ENCODE measurements at places on chromosomes 1 and 21.

GRCh38 chr1:156508955-156509234 is 8.3 kb upstream of the MEF2D start:
- DNase-seq, result no peak

DNA sequence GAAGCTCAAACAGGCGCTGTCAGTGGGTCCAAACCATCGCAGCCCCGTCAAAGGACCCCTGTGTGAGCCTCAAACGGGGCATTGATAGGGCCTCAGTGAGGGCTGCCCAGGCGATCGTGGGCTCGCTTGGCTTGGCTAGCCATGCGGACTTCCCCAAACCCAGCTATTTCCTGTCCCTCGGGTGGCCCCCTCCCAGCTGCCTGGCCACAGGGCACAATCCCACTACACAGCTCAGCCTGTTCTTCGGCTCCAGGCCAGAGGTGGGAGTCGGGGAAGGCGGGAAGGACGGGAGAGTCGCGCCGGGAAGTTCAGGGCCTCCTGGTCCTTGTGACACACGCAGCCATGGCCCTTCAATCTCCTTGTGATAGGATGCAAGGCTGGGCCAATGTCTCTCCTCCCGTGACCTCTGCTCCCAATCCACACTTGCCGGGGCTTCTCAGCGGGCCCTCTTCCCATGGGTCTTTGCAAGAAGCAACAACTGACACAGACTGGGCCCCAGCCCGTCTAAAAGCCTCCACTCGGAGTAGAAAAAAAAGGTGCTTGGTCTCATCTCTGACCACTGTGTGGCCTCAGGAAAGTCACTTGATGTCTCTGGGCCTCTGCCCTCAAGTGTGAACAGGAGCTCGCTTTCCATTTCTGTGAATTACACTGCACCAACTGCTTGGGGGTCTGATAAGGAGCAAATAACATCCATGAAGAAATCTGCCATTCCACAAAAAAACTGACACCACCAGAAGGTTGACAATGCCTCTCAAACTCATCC is 7.1 kb upstream of the MATN1 start:
- no peak for DNase-seq

GRCh38 chr1:221776495-221777301 is 34.8 kb upstream of the DUSP10 start:
- DNase-seq, result no peak

DNA sequence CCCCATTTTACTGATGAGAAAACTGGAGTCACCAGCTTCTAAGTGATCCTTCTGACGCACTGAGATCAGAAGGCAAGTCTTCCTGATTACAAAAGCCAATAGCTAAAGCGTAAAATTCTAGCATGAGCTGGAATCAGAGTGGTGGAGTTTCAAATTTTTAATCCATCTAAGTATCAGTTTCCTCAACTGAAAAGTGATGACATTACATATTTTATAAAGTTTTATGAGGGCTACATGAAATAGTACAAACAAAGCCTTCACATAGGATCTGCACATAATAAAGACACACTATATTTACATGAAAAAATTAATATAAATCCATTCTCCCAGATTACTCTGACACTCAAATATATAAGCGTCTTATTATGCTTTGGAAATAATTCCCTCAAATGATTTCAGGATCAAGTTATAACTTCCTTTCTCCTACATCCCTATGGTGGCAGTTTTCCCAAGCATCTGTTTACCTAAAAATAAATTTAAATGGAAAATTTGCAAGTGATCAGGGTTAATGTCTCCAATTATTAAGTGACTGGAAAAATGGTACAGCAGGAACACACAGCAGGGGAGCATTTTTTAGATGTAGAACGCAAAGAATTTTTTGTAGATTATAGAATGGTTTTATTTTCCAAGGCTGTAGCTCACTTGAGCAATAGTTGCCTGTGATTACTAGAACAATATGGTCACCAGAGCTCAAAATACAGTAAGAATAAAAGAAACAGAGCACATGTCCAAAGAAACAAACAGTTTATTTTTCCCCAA is 490.4 kb upstream of the C1orf87 start:
- no peak for DNase-seq

DNA sequence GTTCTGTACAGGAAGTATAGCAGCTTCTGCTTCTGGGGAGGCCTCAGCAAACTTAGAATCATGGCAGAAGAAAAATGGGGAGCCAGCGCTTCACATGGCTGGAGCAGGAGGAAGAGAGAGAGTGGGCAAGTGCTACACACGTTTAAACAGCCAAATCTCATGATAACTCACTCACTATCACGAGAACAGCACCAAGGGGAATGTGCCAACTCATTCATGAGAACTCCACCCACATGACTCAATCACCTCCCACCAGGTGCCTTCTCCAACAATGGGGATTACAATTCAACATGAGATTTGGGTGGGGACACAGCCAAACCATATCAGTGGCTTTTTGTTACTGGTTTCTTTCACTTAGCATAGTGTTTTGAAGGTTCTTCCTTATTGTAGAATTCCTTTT is 138.6 kb downstream of the SYT14 start:
- DNase-seq, result no peak

DNA sequence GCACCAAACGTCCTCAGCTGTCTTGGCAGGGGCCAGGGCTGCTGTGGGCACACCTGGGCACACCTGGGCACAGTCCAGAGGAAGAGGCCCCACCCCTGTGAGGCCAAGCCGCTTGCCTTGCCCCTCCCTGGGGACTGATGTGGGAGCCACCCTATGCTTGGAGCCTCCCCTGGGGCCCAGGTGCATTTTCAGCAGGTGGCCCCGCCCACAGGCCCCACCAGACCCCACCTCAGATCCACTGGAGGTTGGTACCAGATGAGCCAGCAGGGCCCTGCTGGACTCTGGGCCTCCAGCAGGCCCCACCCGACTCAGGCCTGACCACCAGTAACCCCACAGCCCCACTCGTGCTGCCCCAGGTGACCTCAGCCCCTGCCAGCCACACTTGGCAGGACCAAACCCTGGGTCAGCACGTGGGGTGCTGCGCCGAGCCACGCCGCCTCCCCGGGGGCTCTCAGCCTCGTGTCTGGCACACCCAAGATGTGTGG is 8.8 kb downstream of the SLC19A1 start:
- no peak for DNase-seq

DNA sequence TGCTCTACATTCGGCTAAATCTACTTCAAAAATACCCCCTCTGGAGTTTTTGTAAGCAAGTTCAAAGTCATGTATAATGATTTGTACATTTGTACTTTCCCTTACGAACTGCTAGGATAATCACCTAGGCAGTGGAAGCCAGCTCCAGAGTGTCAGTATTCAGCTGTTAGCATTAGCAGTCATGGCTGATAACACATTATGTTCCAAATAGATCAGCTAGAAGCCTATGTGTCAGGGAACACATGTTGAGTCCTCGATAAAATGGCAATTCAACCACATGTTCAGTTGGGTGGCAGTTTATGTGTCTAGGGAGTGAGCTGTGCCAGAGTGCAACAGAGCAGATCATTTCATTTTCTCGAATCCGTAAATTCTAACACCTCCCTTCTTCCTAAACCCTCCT is 65.8 kb upstream of the KRTAP11-1 start:
- no peak for DNase-seq

- no peak for DNase-seq
Measured at GRCh38 chr1:202247837-202248795, 54.5 kb downstream of the LGR6 start.

DNA sequence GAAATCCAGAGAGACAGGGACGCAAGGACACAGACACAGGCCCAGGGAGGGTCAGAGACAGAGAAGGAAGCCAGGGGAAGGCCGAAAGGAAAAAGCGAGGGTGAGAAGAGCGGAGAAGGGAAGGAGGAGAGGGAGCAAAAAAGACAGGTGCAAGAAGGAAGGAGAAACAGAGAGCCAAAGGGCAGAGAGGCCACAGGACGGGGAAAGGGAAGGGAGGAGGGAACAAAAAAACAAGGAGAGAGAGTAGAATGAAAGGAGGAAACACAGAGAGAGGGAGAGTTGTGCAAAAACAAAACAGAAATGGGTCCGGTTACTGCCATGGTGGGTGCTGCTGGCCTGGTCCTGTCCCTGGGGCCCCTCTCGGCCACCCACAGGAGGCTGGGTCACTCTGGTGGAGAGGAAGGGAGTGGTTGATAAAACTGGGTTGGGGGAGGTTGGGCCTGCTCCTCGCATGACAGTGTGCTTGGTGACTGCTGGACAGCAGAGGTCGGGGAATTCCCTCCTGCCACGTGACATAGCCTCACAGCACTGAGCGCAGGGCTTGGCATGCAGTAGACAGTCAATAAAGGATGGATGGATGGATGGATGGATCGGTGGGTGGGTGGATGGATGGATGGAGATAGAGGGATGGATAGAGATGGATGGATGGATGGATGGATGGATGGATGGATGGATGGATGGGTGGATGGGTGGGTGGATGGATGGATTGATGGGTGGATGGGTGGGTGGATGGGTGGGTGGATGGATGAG is 64.8 kb downstream of the RAP1GAP start:
- DNase-seq, result no peak

DNA sequence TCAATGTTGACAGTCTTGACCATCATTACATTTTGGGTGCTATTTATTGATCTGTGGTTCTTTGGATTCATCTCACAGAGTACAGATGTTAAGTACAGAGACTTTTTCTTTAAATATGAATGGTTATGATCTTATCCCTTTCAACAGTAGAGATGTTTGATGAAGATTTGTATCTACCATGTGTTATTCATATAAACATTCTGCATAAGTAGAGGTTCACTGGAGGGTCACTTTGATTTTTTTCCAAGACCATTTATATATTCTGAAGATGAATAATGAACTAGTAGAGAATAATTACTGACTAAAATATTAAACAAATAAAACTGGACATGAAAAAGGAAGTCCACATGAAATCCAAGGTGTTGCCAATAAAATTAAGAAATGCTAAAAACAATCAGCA is 28.6 kb upstream of the HUNK start:
- DNase-seq, result no peak

GRCh38 chr21:31366825-31367224 is 22.8 kb upstream of the TIAM1 start:
- DNase-seq, result peak; percentile 28

DNA sequence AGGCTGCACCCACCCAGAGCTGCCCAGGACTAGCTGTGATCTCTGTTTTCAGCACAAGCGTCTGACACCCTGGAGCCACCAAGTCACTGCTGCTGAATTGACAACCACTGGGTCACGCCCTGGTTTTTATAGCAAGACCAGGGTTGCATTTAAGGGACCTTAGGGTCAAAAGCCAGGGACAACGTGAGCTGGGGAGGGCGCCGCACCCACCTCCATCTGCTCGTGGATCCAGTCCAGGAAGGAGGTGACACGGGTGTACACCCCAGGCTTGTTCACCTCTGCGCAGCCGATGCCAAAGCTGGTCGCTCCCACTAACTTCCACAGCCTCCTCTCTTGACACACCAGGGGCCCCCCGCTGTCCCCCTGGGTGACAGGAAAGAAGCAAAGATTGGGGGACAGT is 9.2 kb upstream of the TFF1 start:
- no peak for DNase-seq

DNA sequence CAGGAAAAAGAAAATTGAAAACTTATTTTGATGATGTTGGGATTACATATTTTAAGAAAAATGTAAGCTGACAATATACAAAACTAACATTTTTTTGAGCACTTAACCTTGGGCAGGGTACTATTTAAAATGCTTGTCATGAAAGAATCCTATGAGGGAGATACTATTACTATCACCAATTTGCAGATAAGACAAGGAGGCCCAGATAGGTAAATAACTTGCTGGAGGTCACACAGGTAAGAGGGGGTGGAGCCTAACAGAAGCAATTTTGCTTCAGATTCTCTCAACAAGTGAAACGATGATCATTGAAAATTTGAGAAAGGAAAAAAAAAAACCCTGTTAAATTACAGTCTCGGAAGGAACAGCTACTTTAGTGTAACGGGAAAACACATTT is 1.2 kb downstream of the GART start:
- no peak for DNase-seq

GRCh38 chr1:53728702-53729455 is 10.1 kb downstream of the GLIS1 start:
- DNase-seq, result no peak

DNA sequence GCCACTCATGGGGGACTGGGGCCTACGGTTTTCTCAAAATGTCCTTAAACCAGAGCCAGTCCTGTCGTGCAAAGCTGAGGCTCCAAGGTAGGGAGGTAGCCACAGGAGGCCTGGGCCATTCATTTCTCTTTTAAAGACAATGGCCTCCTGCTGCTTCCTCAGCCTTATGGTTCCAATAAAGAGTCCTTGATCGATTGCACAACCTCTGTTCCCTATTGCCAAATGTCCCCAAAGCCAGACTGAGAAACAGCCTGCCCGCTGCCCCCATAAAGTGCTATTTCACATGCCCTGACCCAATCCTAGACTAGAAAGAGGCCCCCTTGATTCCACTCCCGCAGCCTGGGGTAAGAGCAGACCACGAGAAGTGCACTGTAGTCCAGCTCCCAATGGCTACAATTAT is 166.7 kb downstream of the CLIC6 start:
- DNase-seq, result no peak

DNA sequence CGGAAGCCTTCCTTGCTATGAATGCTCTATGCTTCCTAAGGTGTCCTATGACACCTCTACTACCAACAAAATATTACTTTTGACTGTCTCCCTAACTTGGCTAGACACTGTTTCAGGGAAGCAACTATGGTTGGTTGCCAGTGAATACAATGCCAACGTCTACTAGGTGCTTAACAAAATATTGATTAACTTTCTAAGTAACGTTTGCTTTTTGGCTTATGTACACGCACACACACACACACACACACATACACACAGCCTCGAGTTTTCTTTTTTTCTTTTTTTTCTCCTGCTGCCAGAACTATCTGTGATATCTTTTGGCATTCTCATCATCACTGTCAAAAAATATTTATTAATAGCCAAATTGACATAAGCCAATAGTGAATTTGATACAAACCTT is 864.0 kb downstream of the PLA2G4A start:
- no peak for DNase-seq

DNA sequence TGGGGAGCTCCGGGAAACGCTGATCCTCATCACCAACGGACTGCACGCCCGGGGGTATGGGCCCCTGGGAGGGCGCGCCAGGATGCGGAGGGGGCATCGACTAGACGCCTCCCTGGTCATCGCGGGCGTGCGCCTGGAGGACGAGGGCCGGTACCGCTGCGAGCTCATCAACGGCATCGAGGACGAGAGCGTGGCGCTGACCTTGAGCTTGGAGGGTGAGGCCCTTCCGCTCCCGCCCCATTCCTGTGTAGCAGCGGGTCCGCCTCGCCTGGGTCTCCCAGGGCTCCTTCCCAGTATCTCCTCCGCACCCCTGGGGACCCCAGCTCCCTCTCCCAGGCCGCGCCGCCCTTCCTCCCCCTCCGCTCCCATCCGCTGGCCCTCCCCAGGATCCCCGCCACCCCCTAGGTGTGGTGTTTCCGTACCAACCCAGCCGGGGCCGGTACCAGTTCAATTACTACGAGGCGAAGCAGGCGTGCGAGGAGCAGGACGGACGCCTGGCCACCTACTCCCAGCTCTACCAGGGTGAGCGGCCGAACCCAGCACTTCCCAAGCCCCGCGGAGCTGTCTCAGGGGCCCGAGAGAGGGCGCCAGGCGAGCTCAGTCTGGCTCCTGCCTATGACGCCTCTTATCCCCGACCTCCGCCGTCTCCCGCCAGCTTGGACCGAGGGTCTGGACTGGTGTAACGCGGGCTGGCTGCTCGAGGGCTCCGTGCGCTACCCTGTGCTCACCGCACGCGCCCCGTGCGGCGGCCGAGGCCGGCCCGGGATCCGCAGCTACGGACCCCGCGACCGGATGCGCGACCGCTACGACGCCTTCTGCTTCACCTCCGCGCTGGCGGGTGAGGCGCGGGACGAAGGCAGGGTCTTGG is 5.0 kb downstream of the HAPLN2 start:
- peak; percentile 8 for DNase-seq
